ENCODE measurements at places on chromosomes 1 and 21. TPM values are rescaled to one million over a fixed set of nuclear protein-coding genes. Genes with fewer than 3 reads are reported as not detected.

Gene MMP23B
- 0.93 TPM for polyA plus RNA-seq

Gene NTNG1
- polyA plus RNA-seq, result 6.5 TPM

Gene CNR2
- polyA plus RNA-seq, result 52.1 TPM

Gene S100A8
- 28.0 TPM for polyA plus RNA-seq

Gene UBE2U
- not detected for polyA plus RNA-seq

Gene HSF2BP
- 0.11 TPM for polyA plus RNA-seq

Gene NBPF4
- polyA plus RNA-seq, result 0.38 TPM

Gene PTPRF
- not detected for polyA plus RNA-seq

Gene BTBD19
- not detected for polyA plus RNA-seq

Gene NHLH1
- not detected for polyA plus RNA-seq

Gene CCDC27
- polyA plus RNA-seq, result not detected

Gene CYP2J2
- polyA plus RNA-seq, result 1.0 TPM

Gene ZC3H12A
- 20.6 TPM for polyA plus RNA-seq

Gene OR2L2
- not detected for polyA plus RNA-seq

Gene CFHR3
- not detected for polyA plus RNA-seq

Gene LDLRAD1
- polyA plus RNA-seq, result not detected

Gene LYPD8
- not detected for polyA plus RNA-seq

Gene PRR9
- not detected for polyA plus RNA-seq

Gene TCEA3
- polyA plus RNA-seq, result 0.69 TPM

Gene LAMC2
- polyA plus RNA-seq, result not detected

Gene UBASH3A
- 1.6 TPM for polyA plus RNA-seq

Gene LCE1C
- polyA plus RNA-seq, result not detected

Gene AMY1C
- not detected for polyA plus RNA-seq

Gene C4BPB
- not detected for polyA plus RNA-seq

Gene FOXD2
- polyA plus RNA-seq, result 0.04 TPM

Gene MTARC1
- 1.6 TPM for polyA plus RNA-seq

Gene AZIN2
- polyA plus RNA-seq, result 0.80 TPM

Gene B3GALNT2
- polyA plus RNA-seq, result 3.5 TPM

Gene PLA2G2D
- polyA plus RNA-seq, result 10.1 TPM

Gene ELAPOR1
- polyA plus RNA-seq, result 1.0 TPM

Gene PIAS3
- polyA plus RNA-seq, result 16.9 TPM

Gene DRAXIN
- 0.13 TPM for polyA plus RNA-seq

Gene FMO4
- polyA plus RNA-seq, result 1.5 TPM

Gene LCE1B
- polyA plus RNA-seq, result not detected

Gene PEA15
- 19.4 TPM for polyA plus RNA-seq

Gene C1orf52
- 22.3 TPM for polyA plus RNA-seq

Gene OR2L5
- polyA plus RNA-seq, result not detected

Gene FCGR2B
- 235 TPM for polyA plus RNA-seq

Gene CSMD2
- not detected for polyA plus RNA-seq

Gene CACHD1
- polyA plus RNA-seq, result 0.08 TPM

Gene PAQR6
- polyA plus RNA-seq, result 0.44 TPM

Gene PDZK1
- polyA plus RNA-seq, result 0.30 TPM

Gene LAD1
- not detected for polyA plus RNA-seq

Gene GPR161
- not detected for polyA plus RNA-seq

Gene OR2G6
- not detected for polyA plus RNA-seq

Gene LIPI
- polyA plus RNA-seq, result not detected

Gene TMEM51
- not detected for polyA plus RNA-seq

Gene FABP3
- polyA plus RNA-seq, result not detected

Gene ALX3
- polyA plus RNA-seq, result not detected

Gene IGSF9
- polyA plus RNA-seq, result 0.08 TPM

Gene KRTAP19-3
- not detected for polyA plus RNA-seq

Data from IgD-negative memory B cell (primary cell).